Stimulated activated naive CD4-positive, alpha-beta T cell (primary cell): ENCODE measurements at places on chromosomes 11 and 22.

GRCh38 chr11:76680518-76681425 is 10.2 kb upstream of the LRRC32 start:
- DNase-seq, result no peak

GRCh38 chr11:61710019-61710418 is 29.8 kb downstream of the DAGLA start:
- DNase-seq, result no peak

DNA sequence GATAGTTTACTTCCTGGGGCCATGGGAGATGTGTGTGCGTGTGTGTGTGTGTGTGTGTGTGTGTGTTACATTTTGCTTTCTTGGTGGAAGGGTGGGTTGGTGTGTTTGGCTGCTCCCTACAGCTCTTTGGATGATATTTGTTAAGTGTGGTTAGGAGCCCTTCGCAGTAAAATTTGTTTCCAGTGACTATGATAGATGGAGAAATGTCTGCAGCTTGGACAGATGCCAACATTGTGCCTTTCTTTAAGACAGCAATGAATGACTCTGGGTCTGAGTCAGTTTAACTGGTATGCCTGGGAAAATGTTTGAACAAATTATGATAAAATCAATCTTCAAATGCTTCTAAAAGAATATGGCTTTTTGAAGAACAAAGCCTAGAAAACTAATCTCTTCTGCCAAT is 102.7 kb upstream of the TRPC6 start:
- DNase-seq, result no peak

- DNase-seq, result no peak
These were observed 25.8 kb downstream of the TNRC6B start for GRCh38 chr22:40203572-40203971.

DNA sequence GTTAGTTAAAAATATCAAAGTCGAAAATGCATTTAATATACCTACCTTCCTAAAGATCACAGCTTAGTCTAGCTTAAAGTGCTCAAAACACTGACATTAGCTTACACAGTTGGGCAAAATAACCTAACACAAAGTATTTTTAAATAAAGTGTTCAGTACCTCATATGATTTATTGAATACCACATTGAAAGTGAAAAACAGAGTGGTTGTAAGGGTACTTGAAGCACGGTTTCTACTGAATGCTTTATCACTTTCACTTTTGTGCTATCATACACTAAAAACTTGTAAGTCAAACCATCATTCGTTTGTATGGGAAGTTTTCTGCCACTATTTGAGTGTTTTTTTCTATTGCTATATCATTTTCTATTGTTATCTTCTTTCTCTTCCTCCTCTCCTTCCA is 36.6 kb downstream of the ZBTB44 start:
- DNase-seq, result no peak

DNA sequence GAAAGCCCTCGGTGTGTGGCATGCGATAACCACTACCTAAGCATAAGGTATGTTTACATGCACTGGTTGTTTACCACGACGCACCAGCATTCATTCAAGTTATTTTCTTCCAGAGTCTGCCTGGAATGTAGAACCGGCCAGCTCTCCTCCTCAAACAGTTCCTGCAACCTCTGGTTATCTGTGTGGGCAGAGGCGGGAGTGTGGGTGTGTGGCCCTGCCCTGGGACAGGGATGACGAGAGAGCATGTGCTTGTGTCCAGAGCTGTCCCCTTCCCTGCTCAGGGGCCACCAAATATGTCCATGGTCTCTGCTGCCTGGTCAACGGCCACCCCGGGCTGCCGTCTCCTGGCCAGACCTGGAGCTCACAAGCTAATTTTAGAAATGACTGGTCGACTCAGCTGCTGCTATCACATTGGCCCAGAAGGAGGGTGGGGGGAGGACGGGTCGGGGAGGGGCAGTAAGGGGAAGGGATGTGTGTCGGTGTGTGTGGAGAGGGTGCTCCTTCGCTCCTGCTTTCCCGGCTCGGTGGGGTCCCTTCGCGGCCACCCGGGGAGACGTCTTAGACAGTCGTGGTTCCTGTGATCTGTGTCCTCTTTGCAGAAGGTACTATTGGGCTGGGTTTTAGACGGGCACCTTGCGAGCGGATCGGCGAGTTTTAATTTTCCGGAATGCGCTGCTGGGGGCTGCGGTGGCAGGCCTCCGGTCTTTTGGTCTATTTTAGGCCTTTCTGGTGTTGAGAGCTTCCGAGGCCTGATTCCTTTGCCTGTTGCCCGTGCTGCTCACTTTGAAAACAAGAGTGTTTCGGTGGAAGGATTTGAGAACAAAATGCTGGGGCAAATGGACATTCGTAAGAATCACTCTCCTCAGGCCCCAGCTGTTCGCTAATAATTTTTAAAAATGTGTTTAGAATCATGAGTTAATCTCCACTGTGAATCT is at the start of gene MYO18B:
MYO18B (plus strand) TSS at position 497 of the 935 bp plus-strand sequence. CDS start 18,905 bp downstream, outside the sequence.
- DNase-seq, result no peak

DNA sequence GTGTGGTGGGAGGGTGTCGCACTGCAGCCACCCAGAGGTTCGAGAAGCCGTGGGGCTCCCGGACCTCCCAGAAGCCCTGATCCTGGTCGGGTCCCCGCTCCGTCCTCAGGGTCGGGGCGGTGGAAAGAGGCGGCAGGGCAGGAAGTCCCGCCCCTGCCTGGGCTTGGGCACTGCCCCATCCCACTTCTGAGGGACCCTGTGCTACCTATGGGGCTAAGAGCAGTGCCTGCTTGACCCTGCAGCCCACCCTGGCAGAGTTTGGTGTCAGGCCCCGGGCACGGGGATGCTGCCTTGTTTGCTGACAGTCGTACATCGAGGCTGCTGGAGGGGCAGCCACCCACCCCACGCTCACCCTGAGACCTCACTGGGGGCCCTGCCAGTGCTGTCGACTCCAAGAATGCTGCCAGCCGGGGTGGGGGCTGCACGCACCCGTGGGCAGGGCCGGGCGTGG is 19.4 kb downstream of the RNH1 start:
- no peak for DNase-seq

- DNase-seq, result no peak
These were observed 3.0 kb upstream of the GRAP2 start for GRCh38 chr22:39897841-39898240.

GRCh38 chr11:22807855-22808570 is 21.6 kb downstream of the SVIP start:
- DNase-seq, result no peak

- no peak for DNase-seq
These were observed 204.6 kb downstream of the DBX1 start for GRCh38 chr11:19955660-19956059.
